NCI-H446 treated with DMSO at 0.1 percent for 48 hours (cell line): ENCODE measurements at places on chromosomes 13 and 19.

- no peak for DNase-seq
These were observed 6.4 kb downstream of the ANGPTL4 start for GRCh38 chr19:8370176-8371010.

GRCh38 chr13:41702540-41702939 is 245.2 kb downstream of the RGCC start:
- DNase-seq = no peak

DNA sequence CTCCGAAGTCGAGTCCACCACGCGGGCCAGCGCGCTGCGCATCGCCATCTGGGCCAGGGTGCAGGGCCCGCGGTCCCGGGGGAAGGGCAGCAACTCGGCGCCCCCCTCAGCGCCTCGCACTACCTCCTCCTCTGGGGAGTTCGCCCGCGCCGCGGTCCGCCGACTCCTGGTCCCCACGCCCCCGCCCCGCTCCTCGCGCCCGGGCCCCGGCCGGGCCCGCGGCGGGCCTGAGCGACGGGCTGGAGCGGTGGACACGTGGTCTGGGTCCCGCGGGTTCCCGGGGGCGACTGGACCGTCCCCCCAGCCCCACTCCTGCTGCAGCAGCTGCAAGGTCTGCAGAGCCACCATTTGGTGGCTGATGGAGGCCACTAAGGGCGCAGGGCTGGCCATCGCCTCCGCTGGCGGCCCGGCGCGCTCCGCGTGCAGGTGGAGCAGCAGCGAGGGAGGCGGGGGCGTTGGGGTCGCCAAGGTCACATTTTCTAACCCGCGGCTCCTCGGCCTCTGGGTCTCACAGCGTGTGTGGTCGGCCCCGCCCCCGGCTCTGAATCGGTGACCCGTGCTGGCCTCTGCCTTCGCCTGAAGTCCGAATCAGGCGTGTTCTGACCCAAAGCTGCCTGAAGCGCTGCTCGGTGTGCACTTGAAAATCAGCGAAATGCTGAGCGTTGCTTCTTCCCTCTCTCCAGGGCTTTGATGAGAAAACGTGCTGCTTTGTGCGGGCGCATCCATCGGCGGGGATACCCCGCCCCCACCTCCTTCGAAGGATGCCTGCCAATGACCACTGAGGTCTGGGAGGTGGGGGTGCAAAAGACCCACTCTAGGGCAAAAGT is at the start of gene DLEU7:
TSS of gene DLEU7 (minus strand) at position 436 of the 827 bp plus-strand sequence. CDS start at position 390, 46 bp downstream.
- no peak for DNase-seq

DNA sequence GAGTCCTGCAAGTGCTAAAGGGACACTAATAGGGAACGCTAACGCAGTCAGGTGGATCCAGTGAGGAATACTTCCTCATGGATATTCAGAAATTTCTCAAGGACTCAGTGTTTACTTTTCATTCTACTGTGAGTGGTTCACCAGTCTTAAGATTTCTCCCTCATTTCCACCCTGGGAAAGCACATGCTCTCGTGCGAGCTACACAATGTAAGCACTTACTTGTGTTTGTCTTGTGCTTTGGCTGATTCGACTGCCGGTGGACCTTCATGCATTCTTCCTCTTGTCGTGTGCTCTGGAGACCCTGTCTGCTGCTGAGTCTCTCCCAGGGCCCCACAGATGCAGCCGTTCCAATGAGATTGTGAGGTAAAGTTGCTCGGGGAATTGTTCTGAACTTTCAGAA is 180.1 kb downstream of the NUFIP1 start:
- no peak for DNase-seq

GRCh38 chr19:45882652-45883585 is 3.0 kb downstream of the IRF2BP1 start:
- peak; percentile 23 for DNase-seq

DNA sequence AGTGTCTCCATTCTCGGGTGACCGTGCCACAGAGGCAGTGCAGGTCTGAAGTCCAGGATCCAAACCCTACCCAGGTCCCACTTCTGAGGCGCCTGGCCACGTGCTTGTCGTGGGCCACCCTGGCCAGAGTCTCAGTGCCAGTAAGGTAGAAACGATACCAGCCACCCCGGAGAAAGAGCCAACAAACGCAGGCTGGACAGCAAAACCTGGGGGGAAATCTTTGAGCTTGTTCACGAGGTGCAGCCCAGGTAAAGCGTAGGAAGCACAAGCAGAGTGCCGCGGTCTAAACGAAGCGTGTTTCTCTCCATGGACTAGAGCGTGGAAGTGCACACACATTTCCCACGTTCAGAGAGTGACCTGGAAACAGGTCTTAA is 95.6 kb downstream of the ATP11A start:
- no peak for DNase-seq

DNA sequence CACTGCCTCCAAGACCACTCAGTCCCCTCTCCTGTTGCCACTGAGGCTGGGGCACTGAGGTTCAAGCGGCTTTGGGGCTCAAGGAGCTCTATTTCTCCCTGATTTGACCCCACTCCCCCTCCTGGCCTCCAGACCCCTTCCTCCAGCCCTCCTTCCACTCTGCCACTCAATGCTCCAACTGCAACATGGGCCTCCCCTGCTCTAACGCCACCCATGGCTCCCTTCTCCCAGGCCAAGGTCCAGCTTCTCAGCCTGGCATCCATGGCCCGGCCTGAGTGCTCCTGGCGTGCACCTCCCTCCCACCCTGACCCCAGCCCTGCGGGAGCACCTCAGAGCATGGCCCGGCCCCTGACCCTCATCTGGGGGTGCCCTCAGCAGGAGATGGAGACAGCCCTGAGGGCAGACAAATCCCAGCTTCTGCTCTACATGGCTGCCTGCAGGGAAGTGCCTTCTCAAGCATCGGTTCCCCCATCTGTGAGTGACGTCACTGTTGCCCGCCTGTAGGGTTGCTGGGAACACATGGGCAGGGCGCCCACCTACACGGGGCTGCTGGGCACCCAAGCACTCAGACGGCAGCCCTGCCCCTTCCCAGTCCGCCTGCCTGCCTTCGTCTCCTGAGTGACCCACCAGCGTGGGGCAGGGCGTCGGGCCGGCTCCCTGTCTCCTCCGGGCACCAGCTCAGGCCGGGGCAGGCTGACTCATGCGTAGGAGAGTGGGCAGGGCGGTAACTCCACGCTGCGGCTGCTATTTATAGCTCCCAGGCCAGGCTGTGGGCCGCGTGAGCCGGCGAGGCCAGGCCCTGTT is 1.6 kb upstream of the DIRAS1 start:
- no peak for DNase-seq

DNA sequence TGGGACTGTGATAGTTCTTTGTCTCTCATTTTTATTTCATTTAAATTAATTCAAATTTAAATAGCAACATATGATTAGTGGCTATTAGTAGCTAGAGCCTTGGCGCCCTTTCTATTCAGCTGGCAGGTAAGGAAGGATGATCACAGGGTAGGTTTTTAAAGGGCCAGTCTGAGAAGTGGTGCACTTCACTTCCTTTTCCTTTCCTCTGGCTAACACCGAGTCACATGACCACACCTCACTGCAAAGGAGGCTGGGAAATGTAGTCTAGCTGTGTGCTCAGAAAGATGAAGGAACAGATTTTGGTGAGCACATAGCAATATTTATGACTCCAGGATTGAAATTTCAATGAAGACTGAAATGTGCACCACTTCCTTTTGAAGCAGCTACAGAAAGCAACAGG is 128.7 kb downstream of the TSHZ3 start:
- DNase-seq = no peak

DNA sequence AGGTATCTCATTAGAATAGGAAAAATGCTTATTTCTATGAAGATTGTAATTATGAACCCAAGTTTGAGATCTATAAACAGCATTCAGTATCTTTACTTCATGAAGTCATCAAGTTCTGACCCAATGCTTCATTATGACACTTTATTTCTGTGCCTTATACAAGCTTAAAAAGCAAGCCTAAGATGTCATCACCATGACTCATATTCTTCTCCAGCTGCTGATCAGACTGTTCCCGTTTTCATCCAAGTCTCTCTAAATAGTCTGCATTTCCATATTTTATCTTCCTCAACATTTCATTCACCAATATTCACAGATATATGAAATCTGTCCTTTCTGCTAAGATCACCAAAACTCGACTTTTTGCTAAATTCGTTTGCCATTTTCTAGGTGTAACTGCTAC is 1247.2 kb upstream of the PRR20A start:
- DNase-seq = no peak

GRCh38 chr19:3397266-3398022 is 31.1 kb downstream of the NFIC start:
- no peak for DNase-seq

- DNase-seq = no peak
These were observed 1.5 kb upstream of the FXYD1 start for GRCh38 chr19:35136977-35137702.

DNA sequence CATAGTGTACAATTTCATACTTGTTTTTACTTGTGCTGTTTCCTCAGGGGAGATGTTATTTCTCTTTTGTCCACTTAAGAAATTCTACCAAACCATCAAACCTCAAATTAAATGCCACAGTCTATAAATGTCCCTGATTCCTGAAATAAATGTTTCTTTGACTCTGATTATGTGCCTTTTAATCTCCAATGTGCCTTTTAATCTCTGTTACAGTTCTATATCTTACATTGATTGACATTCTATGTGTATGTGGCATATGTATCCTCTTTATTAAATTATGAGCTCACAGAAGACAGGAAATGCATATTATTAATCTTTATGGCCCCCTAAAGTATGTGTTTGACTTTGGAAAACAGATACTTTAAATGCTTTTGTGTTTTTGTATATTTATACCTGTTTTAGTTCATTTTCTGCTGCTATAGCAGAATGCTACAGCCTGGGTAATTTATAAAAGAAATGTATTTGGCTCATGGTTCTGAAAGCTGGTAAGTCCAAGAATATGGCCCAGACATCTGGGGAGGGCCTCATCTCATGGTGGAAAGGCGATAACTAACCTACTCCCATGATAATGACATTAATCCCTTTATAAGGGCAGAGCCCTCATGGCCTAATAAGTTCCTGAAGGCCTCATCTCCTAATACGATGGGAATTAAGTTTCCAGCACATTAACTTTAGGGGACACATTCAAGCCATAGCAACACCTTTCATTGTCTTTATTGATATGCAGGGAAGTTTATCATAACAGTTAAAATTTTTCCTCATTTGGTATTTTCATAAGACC is 403.9 kb downstream of the LIG4 start:
- no peak for DNase-seq

DNA sequence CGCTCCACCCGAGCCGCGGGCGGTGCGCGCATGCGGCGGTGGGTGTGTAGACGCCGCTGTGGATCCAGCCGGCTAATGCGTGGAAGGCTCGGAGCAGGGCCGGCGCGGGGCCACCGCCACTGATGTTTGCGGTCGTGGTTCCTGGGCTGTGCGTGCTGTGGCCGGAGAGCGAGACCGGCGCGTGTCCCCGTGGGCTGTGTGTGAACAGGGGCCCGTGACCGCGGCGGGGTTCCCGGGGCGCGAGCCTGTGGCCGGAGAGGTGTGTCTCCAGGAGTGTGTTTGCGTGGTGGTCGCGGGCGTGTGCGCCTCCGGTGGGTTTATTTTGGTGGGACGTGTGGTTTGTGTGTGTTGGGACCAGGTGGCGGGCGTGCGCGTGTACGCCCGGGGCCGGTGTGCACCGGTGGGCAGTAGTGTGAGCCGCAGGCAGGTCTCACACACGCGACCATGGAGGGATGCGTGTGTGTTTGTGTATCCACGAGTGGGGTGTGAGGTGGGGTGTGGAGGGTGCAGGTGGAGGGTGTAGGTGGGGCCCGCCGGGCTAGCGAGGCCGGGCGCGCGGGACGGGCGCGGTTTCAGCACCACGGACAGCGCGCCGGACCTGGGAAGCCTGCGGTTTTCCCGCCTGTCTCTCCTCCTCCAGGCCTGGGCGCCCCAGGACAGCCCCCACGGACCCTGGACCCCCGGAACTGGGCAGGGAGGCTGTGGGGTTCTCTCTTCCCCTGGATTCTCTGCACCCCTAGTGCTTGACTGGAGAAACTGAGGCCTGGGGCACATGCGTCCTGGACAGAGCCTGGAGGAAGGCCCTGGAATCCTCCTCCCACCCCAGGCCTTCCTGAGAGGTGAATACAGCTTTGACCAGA is 1.6 kb downstream of the HCN2 start:
- DNase-seq = no peak

GRCh38 chr19:38888876-38889275 is 10.5 kb downstream of the SIRT2 start:
- DNase-seq = no peak

DNA sequence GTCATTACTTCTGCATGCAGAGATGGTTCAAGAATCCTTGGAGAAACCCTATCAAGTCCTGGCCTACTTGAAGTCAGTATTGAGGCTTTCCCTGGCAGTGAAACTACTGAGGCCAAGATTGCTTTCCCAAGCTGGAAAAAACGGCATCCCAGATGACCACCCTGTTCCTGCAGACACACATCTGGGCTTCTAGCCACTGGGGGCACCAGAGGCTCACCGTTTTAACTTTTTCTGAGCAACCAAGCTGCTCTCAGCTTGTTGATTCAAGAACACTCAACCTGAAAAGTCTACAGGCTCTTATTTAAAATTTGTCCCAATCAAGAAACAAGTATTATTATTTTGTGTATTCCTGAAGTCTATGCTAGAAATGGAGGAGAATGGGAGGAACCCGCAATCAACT is 66.6 kb downstream of the SPRYD7 start:
- DNase-seq = no peak

DNA sequence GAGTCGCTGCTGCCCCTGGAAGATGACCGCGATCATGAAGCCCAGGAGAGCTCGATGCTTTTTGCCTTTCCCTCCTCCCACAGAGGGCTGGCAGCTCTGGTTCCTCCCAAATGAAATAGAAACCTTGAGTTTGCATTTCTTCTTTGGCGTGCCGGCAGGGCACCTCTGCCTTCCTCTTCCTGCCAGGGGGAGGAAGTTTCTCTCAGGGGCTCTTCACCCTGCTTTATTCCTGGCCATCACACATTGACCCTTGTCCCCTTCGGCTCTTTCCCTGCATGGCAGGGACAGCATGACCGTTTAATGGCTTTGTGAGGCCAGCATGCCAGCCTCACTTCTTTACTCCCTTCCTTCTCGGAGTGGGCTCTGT is 47.9 kb downstream of the ACTN4 start:
- DNase-seq = no peak

- peak; percentile 92 for DNase-seq
These were observed at the start of gene SCGB2B2 for GRCh38 chr19:34676697-34677385. Gene SCGB2B2 (minus strand): TSS chr19:34677159. CDS start chr19:34594563, 82,596 bp downstream.

GRCh38 chr13:44394658-44395057 is 21.0 kb downstream of the SERP2 start:
- no peak for DNase-seq

GRCh38 chr13:101915331-101915730 is 462.9 kb downstream of the ITGBL1 start:
- DNase-seq = peak; percentile 48

DNA sequence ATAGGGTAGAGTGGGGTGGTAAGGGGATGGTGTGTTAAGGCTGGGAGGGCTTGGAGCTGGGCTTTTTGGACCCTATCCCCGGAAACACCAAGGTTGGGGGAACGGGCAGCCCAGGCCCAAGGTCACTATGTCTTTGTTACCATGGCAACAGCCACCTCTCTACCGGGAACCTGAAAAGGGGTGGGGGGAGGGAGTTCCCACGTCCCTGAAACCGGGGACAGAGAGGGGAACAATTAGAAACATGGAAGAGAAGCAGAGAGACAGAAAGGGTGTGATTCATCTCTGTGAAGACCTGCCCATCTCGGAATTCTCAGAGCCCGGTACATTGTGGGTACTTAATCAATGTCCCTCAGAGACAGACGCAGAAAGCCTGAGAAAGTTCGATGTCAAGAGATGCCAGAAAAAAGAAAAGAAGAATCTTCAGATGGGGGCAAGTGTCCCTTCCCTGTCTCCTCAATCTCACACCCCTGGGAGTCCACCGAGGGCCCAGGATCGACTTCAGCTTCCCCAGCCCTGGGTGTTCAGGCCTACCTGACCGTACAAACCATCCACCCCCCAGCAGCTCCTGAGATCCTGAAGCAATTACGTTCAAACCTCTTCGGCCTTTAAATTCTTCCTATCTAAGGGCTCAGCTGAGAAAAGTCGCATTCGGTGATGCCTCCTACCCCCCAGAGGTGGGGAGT is 6.8 kb upstream of the LRFN1 start:
- no peak for DNase-seq
